ENCODE measurements at places on chromosomes 6 and 20. TPM values are rescaled to one million over a fixed set of nuclear protein-coding genes. Genes with fewer than 3 reads are reported as not detected.

DNA sequence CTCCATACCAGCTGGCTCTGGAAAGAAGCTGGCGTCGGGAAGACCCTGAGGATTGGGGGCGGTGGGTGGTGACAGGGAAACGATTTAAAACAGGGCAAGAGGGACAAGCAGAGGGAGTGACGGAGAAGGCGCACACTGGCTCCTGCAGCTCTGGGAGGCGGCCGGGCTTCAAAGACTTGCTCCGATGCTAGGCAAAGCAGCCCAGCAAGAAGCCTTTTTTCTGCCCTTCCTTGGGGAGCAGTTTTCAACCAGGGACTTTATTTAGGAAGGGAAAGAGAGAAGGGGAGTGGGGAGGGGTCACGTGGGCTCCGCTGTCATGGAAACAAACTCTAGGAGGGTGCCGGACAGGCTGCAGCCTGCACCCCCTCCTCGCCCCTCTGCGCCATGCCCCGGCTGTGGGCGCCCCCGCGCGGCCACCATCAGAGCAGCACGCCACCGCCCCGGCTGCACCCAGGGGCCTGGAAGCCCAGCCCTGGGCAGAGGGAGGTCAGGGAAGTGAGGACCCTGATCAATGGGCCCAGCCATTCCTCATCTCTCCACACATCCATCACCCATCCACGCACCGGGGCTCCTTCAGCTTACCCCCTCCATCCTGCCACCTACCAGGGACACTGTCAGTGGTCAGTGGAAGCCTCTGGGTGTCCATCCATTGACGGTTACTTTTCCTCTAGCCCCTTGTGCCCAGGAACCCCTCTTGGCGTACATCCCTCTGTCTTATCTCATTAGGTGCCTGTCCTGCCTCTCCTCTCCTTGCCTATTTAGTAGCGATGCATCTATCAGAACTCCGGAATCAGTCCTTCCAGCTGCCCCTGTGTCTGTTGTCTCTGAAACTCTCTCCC, 66.6 kb upstream of the CCDC167 start:
- DNase-seq, result no peak

DNA sequence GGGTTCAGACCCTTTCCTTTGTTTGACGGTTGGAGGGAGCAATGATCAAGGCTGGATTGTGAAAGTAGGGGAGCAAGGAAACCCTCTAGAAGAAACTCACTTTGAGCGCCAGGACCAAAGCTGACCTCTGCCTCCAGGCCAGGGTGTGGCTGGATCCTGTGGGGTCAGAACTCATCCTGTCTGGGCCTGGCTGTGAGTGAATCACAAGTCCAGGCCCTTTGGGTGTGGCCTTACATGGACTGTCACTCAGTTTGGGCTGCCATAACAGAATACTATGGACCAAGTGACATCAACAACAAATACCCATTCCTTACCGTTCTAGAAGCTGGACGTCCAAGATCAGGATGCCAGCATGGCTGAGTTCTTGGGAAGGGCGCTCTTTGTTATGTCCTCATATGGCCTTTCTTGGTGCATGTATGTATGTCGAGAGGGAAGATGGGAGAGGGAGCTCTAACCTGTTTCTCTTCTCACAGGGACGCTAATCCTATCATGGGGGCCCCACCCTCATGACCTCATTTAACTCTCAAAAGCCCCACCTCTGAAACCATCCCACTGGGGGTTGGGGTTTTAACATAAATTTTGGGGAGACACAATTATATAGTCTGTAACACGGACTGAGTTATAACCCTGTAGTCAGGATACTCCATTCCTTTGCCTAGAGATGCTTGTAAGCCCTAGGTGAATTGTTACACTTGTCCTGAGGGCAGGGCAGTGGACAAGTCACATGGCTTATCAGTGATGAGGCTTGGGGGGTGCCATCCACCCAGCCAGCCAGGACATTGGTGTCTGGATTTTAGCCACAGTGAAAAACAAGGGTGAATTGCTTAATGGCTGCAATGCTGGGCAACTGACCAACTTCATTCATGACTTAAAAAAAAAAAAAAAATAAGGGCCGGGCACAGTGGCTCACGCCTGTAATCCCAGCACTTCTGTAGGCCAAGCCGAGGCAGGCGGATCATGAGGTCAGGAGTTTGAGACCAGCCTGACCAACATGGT, 80.0 kb downstream of the TRMT11 start:
- DNase-seq, result no peak

- no peak for DNase-seq
Measured at GRCh38 chr6:168494726-168495125, 53.7 kb downstream of the SMOC2 start.

- DNase-seq, result no peak
Measured at GRCh38 chr6:168605964-168606363, 165.0 kb downstream of the SMOC2 start.

GRCh38 chr6:39295611-39296011, 18.6 kb downstream of the KCNK17 start:
- no peak for DNase-seq

DNA sequence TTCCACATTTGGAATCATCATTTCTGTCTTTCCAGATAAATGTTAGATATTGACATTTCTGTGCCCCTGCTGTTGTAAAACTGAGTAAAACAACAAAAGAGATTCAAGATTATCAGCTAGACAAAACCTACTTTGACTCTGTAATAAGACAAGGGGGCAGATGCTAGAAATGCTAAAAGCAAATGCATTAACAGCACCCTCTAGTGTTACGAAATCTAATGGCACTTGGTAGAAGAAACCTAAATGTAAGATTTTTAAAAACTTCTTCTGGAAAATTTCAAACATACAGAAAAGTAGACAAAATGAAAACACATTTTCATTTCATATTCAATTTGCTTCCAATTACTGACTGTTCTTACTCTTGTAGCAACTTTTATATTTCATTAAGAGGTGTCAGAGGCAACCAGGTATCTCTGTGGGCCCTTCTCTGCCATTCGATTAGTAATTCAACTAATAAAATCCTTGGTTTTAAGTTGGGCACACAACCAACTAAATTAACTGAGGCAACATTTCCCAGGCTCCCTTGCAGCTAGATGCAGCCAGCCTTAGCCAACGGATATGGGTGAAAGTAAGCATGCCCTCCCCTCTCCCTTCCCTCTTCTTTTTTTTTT, 45.0 kb downstream of the SLC23A2 start:
- no peak for DNase-seq

DNA sequence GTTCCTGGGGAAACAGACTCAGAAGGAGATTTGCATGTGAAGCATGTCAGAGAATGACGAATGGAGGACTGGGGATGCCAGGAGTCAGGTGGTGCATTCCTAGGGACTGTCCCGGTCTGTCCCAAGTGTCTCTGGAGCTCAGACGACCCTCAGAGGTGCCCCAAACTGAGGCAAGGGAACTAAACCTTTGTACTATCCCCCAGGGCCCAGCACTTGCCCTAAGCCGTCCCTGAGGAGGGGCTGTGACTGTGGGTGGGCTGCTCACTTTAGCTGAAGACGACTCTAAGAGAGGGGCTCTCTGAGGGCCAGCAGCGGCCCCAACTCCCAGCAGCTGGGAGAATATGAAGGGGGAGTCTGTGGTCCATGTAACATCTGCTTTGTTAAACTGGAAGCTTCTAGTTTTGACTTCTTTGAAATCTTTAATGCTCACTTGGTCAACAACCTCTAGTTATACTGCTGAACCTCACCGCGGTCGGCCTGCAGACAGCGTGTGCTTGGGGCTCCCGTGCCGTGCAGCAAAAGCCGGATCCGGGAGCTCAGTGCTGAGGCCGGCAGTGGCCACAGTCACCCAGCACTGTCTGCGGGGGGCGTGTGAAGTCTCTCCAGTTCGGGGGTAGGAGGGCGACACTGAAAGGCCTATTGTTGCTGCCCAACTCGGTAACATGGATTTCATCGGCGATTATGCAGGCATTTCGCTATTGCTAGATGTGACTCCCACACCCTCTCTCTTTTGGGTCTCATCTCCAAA, 34.2 kb downstream of the TUBB2B start:
- DNase-seq, result no peak

DNA sequence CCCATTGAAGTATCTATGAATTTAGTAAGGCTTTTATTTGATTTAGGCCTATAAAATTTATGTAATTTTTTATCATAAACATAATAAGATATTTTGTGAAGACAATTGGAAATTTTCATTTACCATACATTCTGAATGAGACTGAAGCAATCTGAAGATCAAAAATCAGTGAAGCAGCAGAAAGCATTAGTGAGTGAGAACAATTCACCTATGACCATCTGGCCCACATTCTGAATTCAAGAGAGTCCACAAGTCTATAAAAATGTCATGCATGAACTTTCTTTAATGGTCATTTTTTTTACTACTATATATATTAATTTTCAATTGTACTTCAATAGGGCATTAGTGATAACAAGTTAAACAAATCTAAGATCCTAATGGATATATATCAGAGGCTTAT, 1026.6 kb upstream of the MAP3K7 start:
- no peak for DNase-seq

- no peak for DNase-seq
Measured at GRCh38 chr6:72324591-72324990, 297.3 kb upstream of the KCNQ5 start.

DNA sequence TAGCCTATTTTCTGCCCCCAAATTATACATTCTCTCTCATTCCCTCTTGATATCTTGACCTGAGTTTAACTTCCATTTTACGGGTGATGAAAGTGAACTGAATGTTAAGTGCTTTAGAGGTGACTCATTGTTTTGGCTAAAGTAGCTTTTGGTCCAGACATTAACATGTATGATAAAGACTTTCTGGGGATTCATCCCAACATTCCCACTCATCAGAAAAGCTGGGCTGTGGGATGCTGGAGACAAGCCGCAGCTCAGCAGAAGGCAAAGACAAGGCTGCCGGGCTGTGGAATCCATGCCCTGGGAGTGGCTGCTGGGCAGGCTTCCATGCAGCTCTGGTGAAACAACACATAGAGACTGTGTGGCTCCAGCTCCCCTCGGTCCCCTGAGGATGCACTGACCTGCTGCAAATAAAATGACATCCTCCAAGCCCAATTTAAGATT, 89.9 kb upstream of the SYNDIG1 start:
- no peak for DNase-seq

- no peak for DNase-seq
Measured at GRCh38 chr20:3115190-3116107, 30.9 kb upstream of the AVP start.

DNA sequence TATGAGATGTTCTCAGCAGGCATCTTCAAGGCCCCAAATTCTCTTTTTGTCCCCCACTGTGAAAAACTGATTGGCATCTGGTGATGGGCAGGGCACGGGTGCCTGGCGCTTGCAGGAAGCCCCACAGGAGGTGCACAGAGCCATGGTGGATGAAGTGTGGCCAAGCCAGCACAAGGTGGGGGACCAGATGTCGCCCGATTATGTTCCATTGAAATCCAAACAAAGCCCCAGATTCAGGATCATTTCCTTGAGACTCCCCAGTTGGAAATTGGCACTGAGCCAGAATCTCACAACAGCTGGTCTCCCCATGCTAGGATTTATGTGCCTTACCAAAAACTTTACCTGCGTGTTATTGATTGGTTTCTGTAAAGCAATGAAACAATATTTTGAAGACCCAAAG, 186.1 kb downstream of the ADAT2 start:
- DNase-seq, result no peak

- no peak for DNase-seq
Measured at GRCh38 chr6:122484760-122485159, 13.2 kb upstream of the SERINC1 start.

DNA sequence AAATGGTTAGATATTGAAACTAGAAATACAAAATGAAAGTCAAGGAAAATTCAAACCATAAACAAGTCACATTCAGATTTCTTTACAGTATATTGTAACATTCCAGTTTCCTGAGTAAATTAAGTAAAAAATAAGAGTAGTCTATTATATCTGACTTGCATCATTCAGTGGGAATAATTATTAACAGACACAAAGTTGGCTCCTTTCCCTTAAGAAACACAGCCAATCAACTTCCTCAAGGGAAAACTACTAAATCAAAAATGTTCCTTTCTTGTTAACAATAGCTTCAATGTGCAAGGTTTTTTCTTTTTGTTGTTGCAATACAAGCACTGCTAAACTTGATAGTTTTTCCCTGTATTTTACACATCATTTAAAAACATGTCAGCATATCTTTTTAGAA, 33.2 kb downstream of the DNAAF9 start:
- DNase-seq, result no peak

- no peak for DNase-seq
Measured at GRCh38 chr6:45835721-45836437, 179.8 kb downstream of the CLIC5 start.

DNA sequence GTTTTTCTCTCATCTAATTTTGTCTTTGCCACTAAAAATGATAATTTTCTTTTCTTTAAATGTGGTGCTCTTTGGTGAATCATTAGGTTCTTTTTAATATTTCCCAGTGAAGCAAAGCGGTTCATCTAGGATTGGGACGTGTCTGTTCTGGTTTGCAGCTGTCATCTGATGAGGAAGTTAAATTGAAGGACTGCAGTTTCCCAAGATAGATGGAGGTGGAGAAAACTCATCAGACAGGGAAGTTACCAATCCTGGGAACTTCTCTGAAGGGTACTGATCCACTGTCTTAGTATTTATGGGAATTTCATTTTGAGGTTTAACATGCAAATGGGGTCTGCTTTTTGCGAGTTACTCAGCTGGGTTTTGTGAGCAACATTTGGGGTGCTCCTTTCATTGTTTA, 2.4 kb upstream of the AARS2 start:
- no peak for DNase-seq

- DNase-seq, result no peak
Measured at GRCh38 chr6:137749696-137750211, 117.3 kb upstream of the TNFAIP3 start.

DNA sequence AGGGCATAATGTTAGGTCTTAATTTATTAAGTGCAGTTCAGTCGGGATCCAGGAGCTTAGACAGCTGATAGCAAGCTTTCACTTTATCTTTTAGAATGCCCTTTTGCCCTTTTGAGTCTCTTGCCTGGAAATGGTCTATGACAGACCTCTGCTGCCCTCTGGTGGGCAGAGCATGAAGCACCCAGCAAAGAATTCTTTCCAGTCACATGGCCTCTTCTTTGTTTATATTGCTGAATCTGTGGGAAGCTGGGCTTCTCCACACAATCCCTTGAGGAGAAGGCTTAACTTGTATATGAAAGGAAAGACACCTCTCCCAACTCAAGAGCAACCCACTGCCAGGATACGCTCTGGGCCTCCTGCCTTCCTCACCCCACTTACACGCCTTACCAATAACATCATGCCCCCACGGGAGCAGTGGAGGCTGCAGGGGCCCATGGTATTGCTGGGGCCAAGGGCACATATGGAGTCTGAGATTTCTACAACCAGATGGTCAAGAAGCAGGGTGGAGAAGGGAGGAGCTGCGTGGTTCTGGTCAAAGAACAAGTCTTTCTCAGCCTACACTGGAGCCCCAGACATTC, 20.4 kb downstream of the WFDC3 start:
- DNase-seq, result no peak

The CLPSL1 gene
- total RNA-seq, result not detected

The POPDC3 gene
- total RNA-seq, result not detected

The GRIK2 gene
- total RNA-seq, result 0.92 TPM

The TRAPPC3L gene
- total RNA-seq, result not detected

The GSTA1 gene
- total RNA-seq, result not detected

The PSORS1C1 gene
- 6.8 TPM for total RNA-seq

The MAP3K5 gene
- total RNA-seq, result 73.6 TPM

The MCCD1 gene
- not detected for total RNA-seq

The TBXT gene
- not detected for total RNA-seq

The ENPP5 gene
- total RNA-seq, result 2.7 TPM

The RIPOR3 gene
- total RNA-seq, result 8.4 TPM

The ADTRP gene
- total RNA-seq, result not detected

All from thoracic aorta (tissue), 2 donors.